CD8-positive, alpha-beta T cell (primary cell): ENCODE measurements at places on chromosomes 7 and 10.

DNA sequence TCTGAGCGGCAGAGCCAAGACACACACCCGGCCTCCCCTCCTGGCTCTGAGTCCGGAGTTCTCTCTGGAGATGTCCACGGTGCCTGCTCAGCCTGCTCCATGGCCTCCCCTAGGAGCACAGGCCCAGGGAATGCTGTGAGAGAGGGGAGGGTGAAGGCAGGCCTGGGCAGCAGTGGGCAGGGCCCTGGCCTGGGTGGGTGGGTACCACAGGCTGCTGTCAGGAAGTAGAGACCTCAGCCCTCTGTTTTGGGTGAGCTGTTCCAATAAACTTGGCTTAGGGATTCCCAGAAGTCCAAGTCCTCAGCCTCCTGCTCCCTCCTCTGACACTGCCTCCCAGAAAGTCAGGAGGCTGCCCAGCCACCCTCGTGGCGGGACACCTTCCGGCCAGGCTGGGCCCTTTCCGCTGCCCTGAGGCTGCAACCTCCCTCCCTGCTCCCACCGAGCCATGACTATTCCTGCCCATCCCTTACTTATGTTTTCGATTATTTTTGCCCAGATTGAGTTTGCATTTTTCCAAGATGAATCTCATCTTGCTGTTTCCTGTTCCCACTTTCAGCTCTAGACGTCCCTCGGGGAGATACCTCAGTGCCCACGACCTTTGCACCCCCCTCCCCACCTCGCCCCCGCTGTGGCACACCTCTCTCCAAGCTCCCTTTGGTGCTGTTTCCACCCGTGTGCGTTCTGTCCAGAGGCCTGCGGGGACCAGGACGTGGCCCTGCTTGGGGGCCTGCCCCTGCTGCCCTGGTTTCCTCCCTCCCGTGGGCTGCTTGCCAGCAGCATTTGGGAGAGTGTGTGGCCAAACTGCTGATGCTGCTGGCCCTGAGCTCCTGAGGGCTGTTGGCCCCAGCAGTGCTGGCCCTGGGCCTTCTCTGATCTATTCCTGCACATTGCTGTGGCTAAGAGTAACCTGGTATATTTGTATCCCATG lies 5.8 kb upstream of the POLM start:
- no peak for DNase-seq

DNA sequence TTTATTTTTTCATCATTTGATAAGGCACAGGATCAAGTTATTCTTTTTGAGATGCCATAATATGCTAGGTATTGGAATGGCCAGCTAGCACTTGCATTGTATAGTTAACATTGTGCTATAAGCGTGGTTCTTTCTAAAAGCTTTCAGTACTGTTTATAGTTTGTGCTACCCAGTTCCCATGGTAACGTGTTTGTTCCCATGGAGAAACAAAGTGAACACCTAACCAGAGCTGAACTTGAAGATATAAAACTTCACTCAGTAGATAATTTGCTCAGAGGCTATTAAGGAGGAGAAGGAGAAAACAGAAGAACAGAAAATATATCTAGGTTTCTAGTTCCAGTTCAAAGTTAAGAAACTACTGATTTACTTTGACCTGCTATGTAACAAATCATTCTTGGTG lies 23.6 kb upstream of the ITGB8 start:
- DNase-seq: no peak

- no peak for DNase-seq
Observed at GRCh38 chr7:83819911-83820310, 171.0 kb upstream of the SEMA3E start.

DNA sequence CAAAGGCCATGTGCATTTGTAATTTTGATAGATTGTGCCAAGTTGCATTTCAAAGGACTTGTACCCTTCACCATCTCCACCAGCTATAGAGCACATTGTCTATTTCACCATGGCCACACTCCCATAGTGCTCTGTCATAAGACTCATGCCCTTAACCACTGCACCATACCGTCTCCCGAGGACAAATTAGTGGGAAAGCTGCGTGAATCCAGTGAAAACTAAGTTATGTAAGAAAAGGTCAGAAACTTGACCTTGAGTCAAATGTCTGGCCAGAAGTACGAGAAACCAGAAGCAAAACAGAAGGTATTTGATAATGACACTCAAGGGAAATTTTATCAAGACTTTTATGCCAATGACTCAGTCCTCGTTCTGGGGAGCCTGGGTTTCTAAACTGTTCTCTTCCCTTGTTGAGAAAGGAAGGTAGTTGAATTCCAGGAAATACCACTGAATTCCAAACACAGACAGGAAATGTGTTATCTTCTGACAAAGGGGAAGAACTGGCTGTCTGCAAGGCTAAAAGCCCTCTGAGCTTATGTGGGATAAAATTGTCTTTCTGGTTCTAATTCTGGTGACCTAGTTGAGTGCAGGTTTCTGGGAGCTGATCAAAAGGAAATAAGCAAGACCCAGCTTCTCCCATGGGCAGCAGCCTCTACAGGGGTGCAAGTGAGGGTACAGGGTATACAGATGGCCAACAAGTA lies 49.7 kb downstream of the CDK1 start:
- DNase-seq: no peak

DNA sequence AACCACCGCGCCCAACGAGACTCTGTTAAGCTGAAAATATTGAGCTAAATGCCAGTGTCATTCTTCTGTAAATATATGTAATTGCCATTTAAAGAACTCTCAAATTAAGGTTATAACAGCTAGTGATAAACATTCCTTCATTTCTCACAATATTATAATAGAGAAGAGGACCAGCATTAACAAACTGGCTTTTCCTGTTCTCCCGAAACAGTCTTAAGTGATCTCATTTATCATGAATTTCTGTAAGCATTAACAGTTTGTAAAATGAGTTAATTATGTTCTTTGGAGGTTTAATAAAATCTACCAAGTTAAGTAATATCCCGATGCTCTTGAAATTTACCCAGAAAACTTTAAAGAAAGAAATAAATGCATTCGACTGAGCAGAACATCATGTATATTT lies 352.8 kb downstream of the KCNMA1 start:
- DNase-seq: no peak

DNA sequence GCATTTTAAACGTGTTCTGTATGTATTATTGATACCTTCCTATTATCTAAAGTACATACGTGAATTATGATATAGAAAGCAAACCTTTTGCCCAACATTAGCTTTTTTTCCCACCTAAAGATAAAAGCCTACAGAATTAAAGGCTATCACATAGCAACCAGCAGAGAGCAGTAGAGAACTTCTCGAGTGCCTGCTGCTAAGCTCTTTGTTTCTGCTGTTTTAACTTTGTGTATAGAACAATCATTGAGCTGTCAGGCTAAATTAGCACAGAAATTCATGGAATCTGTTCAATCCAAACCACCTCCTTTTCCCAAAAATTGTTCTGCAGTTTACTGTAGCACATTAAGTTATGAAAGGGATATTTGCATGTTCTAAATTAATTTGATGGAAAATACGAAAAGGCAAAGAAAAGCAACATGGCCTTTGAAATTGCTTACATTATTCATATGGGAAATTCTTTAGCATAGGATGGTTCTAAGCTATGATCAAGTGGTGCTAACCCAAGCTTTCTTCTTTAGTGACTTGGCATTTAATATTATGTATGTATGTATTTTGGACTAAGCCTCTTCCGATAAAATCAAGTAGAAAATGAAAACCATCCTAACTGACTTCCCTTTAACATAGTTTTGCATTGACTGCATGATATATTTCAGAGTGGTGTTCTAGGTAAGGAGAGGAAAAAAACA lies 1288.5 kb downstream of the GATA3 start:
- DNase-seq: no peak

- peak; percentile 7 for DNase-seq
Observed at GRCh38 chr10:44947371-44948152, 12.0 kb upstream of the RASSF4 start.

- no peak for DNase-seq
Observed at GRCh38 chr10:123584419-123584775, 81.8 kb upstream of the GPR26 start.

GRCh38 chr7:35658606-35659201 lies 36.2 kb downstream of the HERPUD2 start:
- DNase-seq: no peak

DNA sequence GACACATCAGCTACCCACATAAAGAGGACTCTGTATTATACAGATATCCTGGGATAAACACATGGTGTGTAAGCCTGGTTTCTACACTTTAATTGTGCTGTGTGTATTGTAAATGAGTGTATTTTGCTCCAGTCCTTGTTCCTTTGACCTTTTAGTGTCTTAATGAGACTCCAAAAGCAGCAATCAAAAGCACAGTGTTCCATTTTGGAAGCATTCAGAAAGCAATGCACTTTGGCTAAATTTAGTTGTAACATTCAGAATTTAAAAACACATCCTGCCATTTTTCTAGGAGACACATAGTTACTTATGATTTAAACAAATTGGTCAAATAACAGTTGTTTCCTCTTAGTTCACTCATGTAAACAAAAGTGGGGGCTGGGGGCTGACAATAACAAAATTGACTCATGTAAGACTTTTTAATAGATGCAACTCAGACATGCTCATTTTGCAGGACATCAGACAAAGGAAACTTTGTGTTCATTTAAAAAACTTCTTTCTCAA lies 122.2 kb downstream of the GPR37 start:
- no peak for DNase-seq

DNA sequence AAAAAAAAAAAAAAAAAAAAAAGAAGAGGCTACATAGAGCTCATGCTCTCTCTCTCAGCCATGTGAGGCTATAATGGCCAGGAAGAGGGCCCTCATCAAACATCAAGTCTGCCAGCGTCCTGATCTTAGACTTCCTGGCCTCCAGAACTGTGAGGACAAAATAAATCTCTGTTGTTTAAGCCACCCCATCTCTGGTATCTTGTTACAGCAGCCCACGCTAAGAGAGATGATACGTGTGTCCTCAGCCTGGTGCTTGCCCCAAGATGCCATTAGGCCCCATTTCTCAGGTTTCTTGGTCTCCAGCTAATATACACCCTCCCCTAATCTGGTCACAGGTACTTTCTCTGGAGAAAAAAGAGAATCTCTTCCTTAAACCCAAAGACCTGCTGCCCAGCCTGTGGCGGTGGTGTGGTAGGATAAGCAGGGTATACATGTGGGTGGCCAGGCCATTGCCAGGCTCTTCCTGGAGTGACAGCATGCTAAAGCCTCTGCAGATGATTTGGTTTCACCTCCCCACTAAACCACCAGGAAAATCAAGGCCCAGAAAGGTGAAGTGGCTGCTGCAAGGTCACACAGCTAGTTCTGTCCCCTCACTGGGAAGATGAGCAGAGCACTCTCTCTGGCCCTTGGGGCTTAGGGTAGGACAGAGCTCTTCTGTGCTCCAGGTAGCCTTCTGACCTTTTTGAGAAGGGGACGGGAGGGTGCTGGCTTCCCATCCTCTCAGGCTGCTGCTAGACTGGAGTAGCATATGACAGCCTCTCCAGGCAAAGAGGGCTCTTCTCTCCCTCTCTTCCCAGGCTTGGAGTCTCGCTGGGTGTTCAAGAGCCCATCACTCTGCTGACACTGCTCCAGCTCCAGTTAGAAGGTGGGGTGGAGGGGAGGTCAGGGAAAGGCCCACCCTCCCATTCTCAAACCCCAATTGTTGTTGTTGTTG lies 5.2 kb downstream of the SPOCK2 start:
- peak; percentile 27 for DNase-seq

- no peak for DNase-seq
Observed at GRCh38 chr10:78160591-78160990, 126.9 kb downstream of the RPS24 start.

GRCh38 chr10:102517553-102517952 lies 13.8 kb downstream of the SUFU start:
- DNase-seq: no peak
